ENCODE measurements at places on chromosomes 3 and 15.

DNA sequence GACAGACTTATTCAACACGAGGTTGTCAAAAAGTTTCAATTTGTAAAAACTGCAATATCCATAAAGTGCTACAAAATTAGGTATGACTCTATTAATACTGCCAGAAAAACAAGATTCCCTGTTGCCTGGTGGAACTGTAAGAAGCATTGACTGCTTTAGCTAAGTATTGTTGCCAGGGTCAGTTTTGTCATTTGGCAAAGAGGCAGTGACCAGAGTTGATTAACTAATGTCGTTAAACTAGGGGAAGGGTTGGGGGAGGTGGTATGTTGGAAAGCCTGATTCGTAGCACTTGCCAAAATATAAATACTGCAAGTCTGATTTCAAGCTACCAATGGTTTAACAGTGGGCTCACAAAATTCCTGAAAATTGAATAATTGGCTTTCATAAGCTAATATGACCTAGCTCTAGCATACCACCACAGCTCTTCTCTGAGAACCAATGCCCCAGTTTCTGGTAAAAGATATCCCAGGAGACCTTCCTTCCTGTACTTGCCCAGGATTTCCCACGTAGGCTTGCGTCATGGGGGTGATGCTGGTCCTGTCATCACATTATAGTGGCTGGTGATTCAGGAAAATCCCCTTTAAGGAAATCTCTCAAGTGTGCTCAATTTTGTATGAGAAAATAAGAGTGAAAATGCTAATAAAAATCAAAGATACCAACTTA is 266.4 kb upstream of the TBC1D5 start:
- DNase-seq = no peak

GRCh38 chr3:124923833-124924232 is 10.7 kb downstream of the MUC13 start:
- no peak for DNase-seq

- no peak for DNase-seq
These were observed 144.2 kb downstream of the GHSR start for GRCh38 chr3:172303941-172304558.

- DNase-seq = no peak
These were observed 56.0 kb downstream of the KLF13 start for GRCh38 chr15:31382713-31383045.

- no peak for DNase-seq
These were observed 193.1 kb downstream of the MEIS2 start for GRCh38 chr15:36907295-36907694.

Measured in NCI-H2081 treated with DMSO at 0.1 percent for 48 hours (cell line).